ENCODE measurements at places on chromosomes 1 and 21.

DNA sequence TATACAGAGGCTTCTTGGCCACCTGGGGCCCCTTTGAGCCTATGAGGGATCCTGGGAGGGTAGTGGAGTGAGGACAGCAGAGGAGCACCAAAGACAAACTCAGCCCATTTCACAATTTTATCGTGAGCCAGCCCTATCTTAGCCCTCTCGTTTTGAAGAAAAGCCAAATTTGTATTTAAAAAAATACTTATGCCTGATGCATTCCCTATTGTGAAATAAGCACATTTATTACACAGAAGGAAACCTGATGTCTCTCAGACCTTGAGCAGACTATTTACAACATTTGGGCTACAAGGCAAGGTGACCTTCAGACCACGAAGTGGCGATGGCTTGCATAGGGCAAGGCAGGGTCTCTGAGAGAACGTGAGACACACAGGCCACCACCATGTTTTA lies 41.3 kb upstream of the H6PD start:
- DNase-seq: no peak

DNA sequence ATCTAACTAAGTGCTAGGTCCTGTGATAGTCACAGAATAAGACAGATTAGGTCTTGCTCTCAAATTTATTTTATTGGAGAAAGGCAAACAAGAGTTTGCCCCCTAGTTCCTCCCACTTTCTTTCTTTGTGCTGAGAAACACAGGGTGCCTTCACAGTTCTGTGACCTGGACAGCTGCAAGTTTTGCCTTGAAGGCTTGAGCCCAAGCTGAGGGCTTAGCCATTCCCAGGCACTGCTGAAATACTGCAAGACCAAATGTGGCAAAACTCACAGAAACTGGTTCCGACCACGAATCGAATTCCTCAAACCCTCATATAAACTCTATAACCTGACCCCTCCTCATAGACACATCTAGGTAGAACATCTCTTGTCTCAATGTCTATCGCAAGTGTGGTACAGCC lies 227.9 kb downstream of the RERE start:
- no peak for DNase-seq

GRCh38 chr1:245221805-245222204 lies 67.0 kb downstream of the KIF26B start:
- DNase-seq: no peak

DNA sequence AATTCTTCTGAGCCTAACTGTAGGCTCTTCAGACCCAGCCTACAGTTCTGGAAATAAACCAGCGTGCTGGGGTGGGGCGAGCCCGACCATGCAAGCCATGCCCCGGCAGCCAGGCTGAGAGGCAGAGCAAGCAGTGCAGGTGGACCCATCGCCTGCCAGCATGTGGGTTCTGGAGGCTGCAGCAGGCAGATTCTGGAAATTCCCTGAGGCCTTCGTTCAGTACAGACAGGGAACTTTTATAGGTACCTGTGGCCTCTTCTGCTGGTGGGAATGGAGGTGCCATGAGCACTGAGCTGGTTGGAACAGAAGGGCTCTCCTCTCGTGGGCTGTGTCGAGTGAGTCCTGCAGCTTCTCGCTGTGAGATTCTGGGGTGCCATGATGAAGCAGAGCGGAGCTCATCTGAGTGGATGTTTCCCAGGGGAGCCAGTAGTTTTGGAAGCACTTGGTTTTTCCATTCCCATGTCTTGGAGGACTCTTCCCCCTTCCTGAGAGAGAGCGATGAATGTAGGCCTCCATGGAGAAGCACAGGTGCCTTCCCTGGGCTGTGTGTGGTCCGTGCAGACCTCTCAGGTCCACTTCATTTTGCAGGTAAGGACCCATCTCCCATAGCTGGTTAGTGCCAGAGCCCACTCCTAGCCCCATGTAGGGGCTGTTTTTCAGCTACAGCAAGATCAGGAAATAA lies 94.1 kb downstream of the PCBP3 start:
- no peak for DNase-seq

DNA sequence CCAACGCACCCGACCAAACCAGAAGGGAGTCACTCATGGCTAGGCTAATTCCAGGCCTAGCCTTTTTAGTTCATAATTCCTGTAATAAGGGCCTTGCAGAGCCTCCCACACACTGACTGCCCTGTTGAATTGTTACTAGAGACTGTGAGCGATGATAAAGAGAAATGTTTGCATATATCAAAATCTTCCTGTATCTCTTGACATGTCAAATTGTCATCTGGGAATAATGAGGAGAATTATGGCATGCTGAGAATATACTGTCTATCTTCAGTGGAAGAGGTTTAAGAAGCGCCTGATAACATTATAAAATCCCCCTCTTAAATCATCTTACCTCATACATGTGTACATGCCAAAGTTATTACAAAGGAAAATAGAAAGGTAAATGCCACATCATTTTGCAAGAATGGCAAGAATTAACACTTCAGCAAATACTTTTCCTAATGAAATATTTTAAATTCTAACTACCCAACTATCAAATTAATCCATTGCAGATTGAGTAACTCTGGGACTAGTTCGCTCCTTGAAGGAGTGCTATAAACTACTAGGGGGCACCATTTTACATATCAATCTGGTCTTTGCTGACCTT lies 144.1 kb downstream of the CENPF start:
- peak; percentile 4 for DNase-seq

- DNase-seq: no peak
These were observed 26.3 kb upstream of the F13B start for GRCh38 chr1:197093226-197093885.

- peak; percentile 13 for DNase-seq
These were observed 93.4 kb downstream of the KCNK1 start for GRCh38 chr1:233707153-233707879.

GRCh38 chr1:12031039-12031980 lies 12.0 kb downstream of the MIIP start:
- no peak for DNase-seq

DNA sequence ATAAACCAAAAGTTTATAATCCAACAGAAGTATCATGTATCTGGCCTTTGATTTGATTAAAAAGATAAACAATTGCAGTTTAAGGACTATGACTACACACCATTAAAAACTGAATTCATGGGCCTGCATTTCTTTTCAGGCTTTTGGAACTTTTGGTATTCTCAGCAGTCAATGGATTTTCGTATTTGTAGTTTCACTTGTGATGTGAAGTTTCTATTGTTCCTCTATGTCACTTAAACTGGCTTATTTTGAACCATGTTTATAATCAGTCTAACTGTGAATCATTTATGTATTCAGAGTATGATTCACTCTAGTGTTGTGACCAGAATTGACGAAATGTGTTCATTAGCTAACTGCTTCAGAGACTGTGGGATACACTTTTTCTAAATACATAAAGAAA lies 132.9 kb downstream of the COQ8A start:
- no peak for DNase-seq

- no peak for DNase-seq
These were observed 325.1 kb upstream of the GREM2 start for GRCh38 chr1:240936911-240937668.

GRCh38 chr1:113021430-113022085 lies 51.4 kb upstream of the LRIG2 start:
- DNase-seq: peak; percentile 19

DNA sequence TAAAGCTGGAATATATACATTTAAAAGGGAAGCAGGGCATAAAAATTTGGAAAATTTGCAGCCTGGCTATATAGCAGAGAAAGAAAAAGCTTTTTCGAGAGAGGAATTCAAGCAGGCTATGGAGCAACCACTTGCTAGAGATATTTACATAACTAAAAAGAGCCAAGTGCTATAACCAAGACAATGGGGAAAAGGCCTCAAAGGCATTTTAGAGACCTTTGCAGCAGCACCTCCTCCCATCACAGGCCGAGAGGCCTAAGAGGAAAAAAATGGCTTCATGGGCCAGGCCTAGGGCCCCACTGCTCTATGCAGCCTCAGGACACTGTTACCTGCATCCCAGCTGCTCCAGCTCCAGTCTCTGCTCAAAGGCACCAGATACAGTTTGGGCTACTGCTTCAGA lies 37.0 kb downstream of the CAPN9 start:
- no peak for DNase-seq

- no peak for DNase-seq
These were observed 2.0 kb downstream of the MTX1 start for GRCh38 chr1:155210314-155211104.

DNA sequence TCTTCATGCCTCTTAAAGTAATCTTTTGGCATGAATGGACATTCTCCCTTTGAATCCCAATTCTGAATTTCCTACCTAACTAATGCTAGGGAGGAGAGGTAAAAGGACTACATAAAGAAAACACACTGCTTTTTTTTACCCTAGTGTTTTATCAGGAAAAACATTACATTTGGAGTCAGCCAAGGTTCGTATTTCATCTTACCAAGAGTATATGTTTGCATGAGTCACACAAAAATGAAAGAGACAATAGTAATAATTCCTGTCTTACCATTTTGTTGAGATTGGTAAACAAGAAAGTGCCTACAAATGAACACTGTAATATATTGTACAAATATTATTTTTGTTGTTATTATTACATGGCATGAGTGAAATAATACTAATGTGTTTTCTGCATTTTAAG lies 112.9 kb upstream of the WARS2 start:
- DNase-seq: no peak

DNA sequence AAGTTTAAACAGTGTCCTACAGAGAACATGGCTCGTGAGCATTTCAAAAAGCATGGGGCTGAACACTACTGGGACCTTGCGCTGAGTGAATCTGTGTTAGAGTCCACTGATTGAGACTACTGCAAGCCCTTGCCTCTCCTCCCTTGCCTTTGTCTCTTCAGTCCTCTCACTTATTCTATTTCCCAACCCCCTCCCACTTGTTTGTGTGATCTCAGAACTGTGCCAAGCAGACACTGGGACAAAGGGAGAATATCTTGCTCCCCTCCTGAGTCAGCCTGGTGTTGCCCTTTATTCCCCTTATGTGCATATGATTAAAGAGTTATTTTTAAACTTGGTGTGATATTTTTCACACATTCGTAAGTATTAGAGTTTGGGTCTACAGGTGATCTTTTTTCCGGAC lies 11.1 kb upstream of the RPRD2 start:
- no peak for DNase-seq

DNA sequence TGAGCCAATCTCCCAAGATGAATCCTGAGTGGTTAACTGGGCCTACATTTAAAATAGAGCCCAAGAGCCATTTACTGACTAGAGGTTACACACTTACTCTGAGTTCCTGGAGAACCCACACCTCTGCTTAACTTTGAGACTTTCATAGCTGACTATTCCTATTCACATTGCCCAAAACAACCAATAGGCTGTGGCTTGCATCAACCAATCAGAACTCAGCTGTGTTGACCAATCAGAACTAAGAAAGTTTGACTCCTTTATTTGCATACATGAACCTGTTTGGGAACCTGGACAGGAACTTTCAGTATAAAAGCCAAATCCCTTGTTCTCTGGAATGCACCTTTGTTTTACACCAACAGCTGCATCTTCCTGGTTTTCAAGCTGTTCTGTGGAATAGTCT lies 9.5 kb downstream of the ZSWIM5 start:
- DNase-seq: no peak

GRCh38 chr1:165443539-165444311 lies 1.2 kb downstream of the RXRG start:
- DNase-seq: no peak

GRCh38 chr1:173084292-173084691 lies 33.6 kb upstream of the TNFSF18 start:
- peak; percentile 8 for DNase-seq

GRCh38 chr1:19477284-19478249 lies 7.8 kb downstream of the CAPZB start:
- DNase-seq: no peak

DNA sequence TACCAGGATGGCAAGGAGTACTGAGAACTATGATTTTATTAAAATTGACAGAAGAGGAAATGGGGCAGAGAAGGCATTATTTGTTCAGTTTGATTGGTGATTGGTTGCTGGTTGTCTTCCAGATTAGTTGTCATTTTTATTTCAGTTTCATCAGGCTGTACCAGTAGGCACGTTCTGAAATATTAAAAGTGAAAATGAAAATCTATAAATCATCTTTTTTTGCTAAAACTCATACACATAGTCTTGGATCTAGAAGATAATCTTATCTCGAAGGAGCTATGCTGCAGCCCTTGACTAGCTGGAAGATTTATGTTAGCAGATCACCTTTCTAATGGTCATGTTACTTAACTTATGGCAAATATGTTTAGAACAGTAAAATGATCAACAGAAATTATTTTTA lies 29.0 kb downstream of the NEK7 start:
- no peak for DNase-seq

- no peak for DNase-seq
These were observed 175.5 kb downstream of the CLIC6 start for GRCh38 chr21:34844013-34844923.

DNA sequence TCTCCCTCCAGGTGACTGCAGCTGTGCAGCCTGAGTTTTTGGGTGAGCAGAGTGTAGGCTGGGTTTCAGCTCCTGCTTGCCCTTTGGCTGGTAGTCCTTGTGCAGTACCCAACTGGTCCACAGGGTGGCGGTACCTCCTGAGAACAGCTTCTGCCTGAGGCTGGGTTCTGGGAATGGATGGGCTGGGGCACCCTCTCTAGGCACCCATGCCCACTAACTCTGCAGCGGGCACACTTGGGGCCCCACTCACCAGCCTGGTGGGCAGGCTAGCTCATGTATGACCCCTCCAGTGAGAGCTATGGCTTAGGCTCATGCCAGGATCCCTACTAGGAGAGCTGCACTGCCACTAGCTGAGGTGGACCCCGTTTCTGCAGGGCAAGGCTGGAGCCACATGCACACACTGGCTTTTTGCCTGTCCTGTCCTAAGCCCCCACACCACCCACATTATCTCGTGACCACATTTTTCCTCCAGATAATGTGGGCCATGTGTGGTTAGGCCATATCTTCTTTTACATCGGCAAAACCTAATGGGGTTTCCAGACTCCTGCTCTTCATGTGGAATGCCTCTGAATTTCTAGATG lies 15.5 kb upstream of the GSTM4 start:
- DNase-seq: no peak

GRCh38 chr1:247370786-247371732 lies 39.4 kb upstream of the ZNF496 start:
- DNase-seq: no peak

DNA sequence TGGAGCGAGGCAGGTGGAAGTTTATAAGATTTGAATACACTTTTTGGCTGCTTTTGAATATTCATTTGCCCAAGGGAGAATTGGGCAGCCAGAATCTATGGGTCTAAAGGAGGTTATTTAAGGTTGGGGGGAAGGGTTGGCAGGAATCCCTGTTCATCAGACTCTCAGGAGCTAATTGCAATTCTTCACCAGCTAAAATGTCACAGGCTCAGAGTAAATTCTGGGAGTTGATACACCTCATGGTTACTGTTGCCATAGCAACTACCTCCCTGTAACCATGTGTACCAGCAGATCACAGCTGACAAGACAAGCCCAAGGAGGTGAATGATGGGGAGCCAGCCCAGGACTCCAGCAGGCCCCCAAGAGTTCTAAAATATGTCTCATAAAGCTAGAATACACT lies 75.5 kb downstream of the CAMK2N1 start:
- DNase-seq: no peak

GRCh38 chr1:66239834-66240233 lies 294.1 kb upstream of the SGIP1 start:
- DNase-seq: no peak

GRCh38 chr1:78561856-78562255 lies 58.4 kb upstream of the IFI44L start:
- no peak for DNase-seq

GRCh38 chr1:241457421-241457820 lies 62.1 kb downstream of the FH start:
- no peak for DNase-seq

GRCh38 chr1:245855846-245856730 lies 651.0 kb downstream of the SMYD3 start:
- no peak for DNase-seq
